ENCODE measurements at places on chromosomes 2 and 18. TPM values are rescaled to one million over a fixed set of nuclear protein-coding genes. Genes with fewer than 3 reads are reported as not detected.

- no peak for DNase-seq
Measured at GRCh38 chr2:119746836-119747686, 12.7 kb upstream of the PTPN4 start.

DNA sequence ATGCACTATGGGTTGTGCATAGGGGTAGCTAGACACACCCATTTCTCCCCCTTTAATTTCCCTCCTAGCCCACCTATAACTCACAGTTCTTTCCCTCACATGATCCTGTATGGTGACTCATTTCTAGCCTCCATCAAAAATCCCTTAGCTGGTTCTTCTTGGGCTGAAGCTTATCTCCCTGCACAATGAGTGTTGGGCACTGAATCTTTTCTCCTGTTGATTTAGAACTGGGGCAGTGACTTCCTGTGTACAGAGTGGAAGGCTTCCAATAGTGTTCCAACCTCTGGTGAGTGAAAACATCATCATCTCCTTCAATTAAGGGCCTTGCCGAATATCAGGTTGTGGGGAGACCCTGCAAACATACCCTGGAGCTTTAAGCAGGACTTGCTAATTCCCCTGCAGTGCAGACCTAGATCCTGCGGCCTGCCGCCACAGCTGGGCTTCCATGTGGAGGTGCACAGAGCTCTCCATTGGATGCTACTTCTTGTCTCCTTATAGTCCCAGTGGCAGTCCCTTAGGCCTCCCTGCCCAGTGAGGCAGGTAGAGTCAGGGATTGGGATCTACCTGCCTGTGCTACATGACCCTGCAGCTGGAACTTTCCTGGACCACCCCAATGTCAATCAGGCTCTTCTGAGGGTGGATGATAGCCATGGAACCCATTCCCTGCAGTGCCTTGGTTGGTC lies 121.8 kb downstream of the PLB1 start:
- no peak for DNase-seq

DNA sequence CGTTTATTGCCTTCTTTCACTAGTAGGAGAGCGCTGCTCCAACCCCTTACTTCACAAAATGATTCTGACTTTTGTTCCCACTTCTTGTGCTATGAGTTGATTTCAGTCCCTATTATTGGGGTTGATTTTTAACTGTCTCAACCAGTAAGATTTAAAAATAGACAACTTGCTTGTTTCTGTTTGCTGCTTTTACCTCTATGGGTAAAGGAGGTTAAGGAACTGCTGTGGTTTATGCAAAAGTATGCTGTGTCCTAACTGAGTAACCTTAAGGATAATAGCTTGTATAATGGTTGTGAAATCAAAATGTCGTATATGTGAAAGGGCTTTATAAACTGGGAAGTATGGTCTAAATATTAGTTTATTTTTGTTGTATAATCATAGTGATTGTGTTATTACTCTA lies 22.6 kb downstream of the ALMS1 start:
- DNase-seq, result no peak

GRCh38 chr18:11324956-11325882 lies 175.8 kb upstream of the PIEZO2 start:
- no peak for DNase-seq

DNA sequence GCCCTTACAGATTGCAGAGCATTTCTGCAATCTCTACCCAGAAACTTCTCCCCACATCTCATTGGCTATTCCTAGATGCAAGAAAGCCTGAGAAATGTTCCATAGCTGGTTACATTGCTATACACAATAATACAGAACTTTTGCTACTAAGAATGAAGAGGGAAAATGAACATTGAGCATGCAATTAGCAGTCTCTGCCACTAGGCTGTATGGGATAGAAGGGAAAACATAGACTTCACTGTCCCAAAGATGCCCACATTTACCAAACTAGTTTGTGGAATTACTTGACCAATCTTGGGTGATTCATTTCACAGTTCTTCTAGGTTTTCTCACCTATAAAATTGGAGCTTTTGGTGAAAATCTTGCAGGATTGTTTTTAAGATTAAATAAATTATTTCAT lies 265.7 kb upstream of the NT5C1B start:
- DNase-seq, result no peak

DNA sequence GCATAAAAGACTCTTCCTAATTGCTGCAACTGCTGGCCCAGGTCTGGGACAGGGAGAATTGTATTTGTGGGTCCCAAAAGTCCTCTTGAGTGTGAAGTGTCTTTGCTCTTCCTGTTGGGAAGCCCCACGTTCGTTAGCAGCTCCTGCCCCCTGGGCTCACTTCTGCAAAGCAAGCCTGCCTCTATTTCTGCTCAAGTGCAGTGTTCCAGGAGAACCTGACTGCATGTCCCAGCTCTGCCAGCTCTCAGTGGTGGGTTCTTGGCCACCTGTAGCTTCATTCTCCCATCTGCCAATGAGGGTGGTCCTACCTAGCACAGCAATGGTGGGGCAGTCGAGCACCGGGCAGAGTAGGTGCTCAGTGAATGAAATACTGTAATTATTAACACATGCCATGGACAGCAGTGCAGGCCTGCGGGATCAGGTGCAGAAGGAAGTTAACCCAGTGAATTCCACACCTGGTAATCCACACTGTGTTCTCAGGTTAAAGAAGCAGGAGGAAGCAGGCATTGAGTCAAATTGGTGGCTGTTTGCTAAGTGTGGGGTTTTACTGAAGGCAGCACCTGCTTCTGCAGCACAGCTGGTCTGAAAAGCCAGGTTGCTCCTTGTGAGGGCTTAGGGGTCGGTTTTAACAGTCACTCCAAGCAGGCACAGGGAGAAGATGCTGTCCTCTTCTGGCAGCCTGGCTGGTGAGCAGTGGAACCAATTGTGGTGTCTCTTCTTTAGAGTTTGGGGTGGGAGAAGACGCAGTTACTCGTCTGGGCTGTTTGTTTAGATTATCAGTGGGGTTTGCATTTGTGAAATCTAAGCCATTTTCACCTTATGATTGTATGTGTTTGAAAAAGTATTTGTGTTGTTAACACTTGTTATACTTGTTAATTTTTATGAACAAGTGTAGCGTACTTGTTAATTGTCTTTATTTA lies 54.3 kb downstream of the DGKD start:
- no peak for DNase-seq

GRCh38 chr18:67417864-67418523 lies 98.5 kb downstream of the DSEL start:
- peak; percentile 21 for DNase-seq

GRCh38 chr18:8607776-8608742 lies 1.2 kb upstream of the RAB12 start:
- no peak for DNase-seq

GRCh38 chr2:3151153-3151918 lies 226.3 kb downstream of the EIPR1 start:
- DNase-seq, result no peak

- DNase-seq, result no peak
Measured at GRCh38 chr2:192729369-192729768, 534.6 kb upstream of the TMEFF2 start.

DNA sequence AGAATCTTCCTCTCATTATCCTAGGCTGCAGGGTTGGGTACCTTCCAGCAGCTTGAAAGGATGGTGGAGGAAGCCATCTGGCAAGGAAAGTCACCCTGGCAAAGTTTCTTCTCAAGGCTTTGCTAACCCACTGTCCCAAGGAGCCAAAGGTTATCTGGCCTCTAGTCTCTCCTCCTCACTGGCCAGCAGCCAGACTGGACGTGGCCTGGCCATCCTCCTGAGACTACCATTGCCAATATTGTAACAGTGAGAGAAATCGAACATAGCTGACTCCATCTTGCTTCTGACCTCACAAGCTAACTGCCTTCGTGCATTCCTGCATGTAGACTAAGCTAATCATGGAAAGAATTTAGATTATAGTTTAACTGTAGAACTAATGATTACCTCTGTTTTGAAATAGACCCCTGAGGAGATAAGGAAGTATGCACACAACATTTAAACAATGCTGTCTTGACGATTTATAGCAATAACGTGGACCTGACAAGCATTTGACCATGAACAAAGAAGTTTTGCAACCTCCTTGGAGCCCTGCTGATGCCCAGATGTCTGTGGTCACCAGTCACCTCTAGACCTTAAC lies 7.8 kb upstream of the ANXA4 start:
- no peak for DNase-seq

- no peak for DNase-seq
Measured at GRCh38 chr2:239318790-239319661, 81.8 kb downstream of the HDAC4 start.

DNA sequence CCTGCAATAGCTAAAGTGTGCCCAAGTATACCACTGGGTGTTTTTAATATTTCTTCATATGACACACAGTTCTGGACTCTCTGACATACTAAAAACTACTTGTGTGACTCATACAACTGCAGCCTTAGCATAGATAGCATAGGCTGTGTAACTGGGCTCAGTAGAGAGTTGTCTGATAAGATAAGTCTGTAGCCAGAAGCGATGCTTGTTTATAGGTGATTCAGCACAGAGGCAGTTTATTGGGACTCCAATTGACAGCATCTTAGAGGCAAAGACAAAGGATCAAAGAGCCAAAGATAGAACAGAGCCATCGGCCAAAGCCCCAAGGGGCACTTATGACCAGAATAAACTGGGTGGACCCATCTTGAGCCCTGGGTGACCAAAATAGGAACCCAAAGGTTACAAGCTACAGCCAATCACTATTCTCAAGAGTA lies 42.3 kb downstream of the AAK1 start:
- no peak for DNase-seq

GRCh38 chr18:23926571-23926970 lies 88.0 kb upstream of the TTC39C start:
- DNase-seq, result no peak

- DNase-seq, result no peak
Measured at GRCh38 chr18:53909668-53910067, 314.8 kb downstream of the MBD2 start.

- no peak for DNase-seq
Measured at GRCh38 chr18:785242-785641, 26.8 kb downstream of the YES1 start.

DNA sequence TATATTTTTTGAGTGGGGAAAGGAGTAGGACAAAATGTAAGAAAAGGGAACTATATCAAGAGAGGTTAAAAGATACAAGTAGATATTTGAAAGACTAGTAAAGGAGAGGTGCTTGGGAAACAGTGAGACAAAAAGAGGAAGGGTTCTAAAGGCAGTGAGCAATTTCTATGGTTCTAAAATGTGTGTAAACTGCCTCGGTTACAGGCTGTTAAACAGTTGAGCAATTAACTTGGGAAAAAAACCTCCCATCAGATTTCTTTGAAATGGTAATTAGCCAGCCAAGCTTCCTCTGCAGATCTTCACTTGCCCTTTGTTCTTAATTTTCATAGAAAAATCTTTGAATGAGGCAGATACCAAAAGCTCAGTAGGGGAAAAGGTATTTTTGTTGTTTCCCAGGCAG lies 238.7 kb upstream of the KCNH7 start:
- DNase-seq, result no peak

DNA sequence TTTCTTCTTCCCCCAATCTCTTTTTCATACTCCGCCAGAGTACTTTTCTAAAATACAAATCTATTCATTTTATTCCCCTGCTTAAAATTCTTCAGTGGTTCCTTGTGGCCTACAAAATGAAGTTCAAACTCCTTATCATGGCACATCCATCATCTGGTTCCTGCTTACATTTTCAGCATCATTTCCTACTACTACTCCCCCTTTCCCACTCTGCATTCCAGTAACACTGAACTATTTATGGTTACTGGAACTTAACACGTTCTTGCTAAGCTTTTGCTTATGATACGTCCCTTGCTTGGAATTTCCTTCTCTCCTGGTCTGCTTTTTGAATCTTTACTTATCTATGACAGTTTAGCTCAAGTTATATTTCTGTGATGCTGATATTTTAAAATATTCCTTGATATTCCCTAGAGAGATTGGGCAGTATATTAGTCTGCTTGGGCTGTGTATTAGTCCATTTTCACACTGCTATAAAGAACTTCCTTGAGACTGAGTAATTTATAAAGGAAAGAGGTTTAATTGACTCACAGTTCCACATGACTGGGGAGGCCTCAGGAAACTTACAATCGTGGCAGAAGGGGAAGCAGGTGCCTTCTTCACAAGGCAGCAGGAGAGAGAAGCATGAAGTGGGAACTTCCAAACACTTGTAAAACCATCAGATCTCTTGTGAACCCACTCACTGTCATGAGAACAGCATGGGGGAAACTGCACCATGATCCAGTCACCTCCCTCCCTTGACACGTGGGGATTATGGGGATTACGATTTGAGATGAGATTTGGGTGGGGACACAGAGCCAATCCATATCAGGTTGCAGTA lies 53.2 kb downstream of the BMPR2 start:
- DNase-seq, result no peak

GRCh38 chr2:24045511-24046508 lies 1.4 kb downstream of the WDCP start:
- DNase-seq, result no peak

- no peak for DNase-seq
Measured at GRCh38 chr18:14943486-14943885, 195.5 kb downstream of the ANKRD30B start.

- DNase-seq, result no peak
Measured at GRCh38 chr2:162266460-162266760, 23.2 kb upstream of the FAP start.

- no peak for DNase-seq
Measured at GRCh38 chr2:36582538-36582937, 15.4 kb downstream of the FEZ2 start.

DNA sequence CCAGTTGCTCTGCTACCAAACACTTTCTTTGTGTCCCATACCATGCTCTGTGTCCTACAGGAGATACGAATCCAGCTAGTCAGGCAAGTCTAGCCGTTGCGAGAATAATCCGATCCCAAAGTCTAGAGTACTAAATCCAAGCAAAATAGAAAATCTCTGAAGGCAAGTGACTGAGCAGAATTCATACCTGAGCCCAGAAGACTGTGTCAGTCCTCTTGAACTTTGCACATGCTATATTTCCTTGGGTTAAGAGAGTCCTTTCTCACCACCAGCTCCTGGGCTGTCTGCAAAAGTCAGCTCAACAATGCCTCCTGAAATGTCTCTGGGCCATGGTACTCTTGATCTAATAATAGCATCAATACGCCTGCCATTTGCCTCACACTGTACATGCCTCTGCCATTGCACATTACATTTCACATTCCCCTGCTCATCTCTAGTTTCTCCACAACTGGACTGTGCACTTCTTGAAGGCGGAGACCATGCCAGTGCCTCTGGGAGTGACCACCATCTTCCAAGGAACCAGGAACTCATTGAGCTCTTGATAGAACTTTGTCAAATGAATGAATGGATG lies 265.8 kb upstream of the ID2 start:
- no peak for DNase-seq

GRCh38 chr18:62258093-62258492 lies 67.0 kb upstream of the TNFRSF11A start:
- DNase-seq, result no peak

- DNase-seq, result no peak
Measured at GRCh38 chr2:11352781-11353537, 8.5 kb upstream of the ROCK2 start.

GRCh38 chr2:66688951-66689350 lies 254.0 kb downstream of the MEIS1 start:
- no peak for DNase-seq

- DNase-seq, result no peak
Measured at GRCh38 chr2:240227538-240228428, 87.3 kb upstream of the OTOS start.

- no peak for DNase-seq
Measured at GRCh38 chr18:25299426-25300300, 52.3 kb downstream of the ZNF521 start.

The FNDC4 gene
- total RNA-seq, result 0.85 TPM

The SERPINB2 gene
- 2.5 TPM for total RNA-seq

The ARHGEF33 gene
- 0.33 TPM for total RNA-seq

The SLC8A1 gene
- total RNA-seq, result 20.4 TPM

The MATN3 gene
- total RNA-seq, result 0.05 TPM

The IGFBP2 gene
- total RNA-seq, result 189 TPM

The CTAGE1 gene
- total RNA-seq, result not detected

The KCNK3 gene
- 0.05 TPM for total RNA-seq

The RAD51AP2 gene
- not detected for total RNA-seq

The RGPD3 gene
- 3.9 TPM for total RNA-seq

The NEU2 gene
- not detected for total RNA-seq

The GALNT14 gene
- 1.3 TPM for total RNA-seq

The POTEF gene
- total RNA-seq, result not detected
